Activated naive CD8-positive, alpha-beta T cell treated with anti-CD3 and anti-CD28 coated beads, Interleukin-2, amount 10 ng/mL, durations not matched to agents 7 days and 5 days (primary cell): ENCODE measurements at places on chromosomes 16 and 17.

GRCh38 chr16:89139907-89140361 is 31.6 kb upstream of the CDH15 start:
- no peak overlapping the region for H3K27ac ChIP-seq

- H3K36me3 ChIP-seq, result peaks cover 2% of the 10 kb centered on the region
- peaks cover 33% of the 10 kb centered on the region for H3K4me1 ChIP-seq
- H3K27ac ChIP-seq, result peak overlapping the region; percentile 47
- DNase-seq, result no peak
Measured at GRCh38 chr17:48720266-48721008, 1.9 kb downstream of the PRAC1 start.

DNA sequence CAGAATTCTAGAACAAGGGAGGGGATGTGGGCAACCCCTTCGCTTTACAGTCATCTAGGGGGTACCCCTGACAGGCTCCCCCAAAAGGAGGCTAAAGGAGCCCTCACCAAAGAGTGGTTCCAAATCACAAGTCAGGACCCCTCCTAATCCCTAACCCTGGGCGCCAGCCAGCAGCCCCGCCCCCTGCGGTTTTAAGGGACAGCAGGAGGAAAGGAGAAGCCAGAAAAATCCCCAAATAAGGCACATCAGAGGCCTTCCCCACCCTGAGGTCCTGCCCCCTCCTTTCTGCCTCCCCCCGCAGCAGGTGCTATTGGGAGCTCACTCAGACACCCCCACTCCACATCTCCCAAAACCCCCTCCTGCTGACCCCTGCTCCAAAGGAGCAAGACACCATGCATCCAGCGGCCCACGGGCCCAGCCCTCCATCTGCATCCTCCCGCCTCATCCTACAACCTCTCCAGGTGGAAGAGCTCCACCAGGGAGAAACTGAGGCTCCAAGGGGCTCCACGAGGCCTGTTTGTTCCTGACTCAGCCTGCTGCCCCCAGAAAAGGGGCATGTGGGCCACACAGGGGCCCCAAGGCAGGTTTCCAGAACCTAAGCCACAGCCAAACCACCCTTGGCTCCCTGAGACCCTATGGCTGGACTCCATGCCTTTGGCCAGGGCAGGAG is 93.5 kb downstream of the GOSR1 start:
- H3K27ac ChIP-seq, result no peak overlapping the region
- H3K36me3 ChIP-seq, result no peaks in the 10 kb centered on the region
- DNase-seq, result no peak
- H3K4me1 ChIP-seq, result no peaks in the 10 kb centered on the region
- H3K27me3 ChIP-seq, result peaks cover 4% of the 10 kb centered on the region
- no peak overlapping the region for H3K4me3 ChIP-seq

- peak overlapping the region; percentile 99 for H3K4me3 ChIP-seq
- H3K36me3 ChIP-seq, result peaks cover 28% of the 10 kb centered on the region
- peak overlapping the region; percentile 98 for H3K27ac ChIP-seq
- peaks cover 49% of the 10 kb centered on the region for H3K4me1 ChIP-seq
Measured at GRCh38 chr16:18800775-18801144, 589 bp downstream of the ARL6IP1 start.
